Dorsolateral prefrontal cortex (tissue), 122 donors: ENCODE measurements at places on chromosomes 3 and 15.
A peak's percentile ranks its signal among the peaks of the same experiment; 100 is the strongest.

DNA sequence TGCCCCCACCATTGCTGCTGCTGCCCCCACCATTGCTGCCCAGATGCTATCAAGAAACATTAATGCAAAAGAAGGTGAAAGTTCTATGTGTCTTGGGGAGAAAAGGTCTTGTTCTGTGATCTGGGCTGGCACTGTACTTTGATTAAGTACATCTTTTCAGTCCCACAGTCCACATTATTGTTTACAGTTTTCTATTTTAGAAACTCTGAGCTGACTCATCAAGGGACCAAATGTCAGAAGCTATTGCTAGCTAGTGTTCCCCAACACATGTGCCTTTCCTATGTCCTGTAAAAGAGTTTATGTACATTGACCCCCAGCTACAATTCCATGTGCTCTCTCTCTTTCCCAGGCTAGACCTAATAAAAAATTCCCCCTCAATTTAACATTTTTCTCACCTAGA lies 264.7 kb upstream of the NECTIN3 start:
- no peak for DNase-seq

DNA sequence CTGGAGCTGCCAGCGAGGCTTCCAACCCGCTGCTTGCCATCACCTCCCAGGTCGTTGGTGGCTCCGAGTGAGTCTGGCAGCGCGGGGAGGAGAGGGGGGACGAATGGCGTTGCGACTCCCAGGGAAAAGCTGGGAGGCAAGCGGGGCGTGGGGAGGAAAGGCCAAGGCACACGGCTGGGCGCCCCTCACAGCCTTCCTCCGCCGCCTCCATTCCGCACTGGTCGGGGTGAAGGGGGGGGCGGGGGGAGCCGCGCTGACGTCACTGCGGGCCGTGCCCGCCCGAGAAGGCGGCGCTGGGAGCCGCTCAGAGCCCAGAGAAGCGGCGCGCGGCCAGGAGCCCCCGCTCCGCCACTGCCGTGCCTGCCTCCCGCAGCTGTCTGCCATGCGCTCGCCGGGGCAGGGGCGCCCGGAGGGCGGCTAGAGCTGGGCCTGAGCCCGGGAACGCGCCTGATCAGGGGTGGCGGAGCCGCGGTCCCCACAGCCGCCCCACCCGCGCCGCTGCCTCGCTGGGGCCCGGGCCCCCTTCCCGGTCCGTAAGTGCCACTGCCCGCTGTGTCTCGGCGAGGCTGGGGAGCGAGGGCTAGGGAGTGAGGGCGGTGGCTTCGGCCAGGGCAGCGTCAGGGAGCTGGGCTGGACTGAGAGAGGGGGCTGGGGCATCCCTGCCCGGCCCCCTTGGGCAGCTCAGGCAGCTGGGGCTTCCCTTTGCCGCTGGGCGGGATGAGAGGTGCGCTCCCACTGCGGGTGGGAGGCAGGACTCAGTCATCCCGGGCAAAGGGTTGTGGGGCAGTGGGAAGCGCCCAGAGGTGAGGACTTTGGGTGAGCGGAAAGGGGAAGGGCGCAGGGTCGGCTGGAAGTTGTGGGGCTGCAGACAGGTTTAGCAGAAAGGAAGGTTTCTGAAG lies 27.8 kb upstream of the POLG start:
- DNase-seq: no peak

GRCh38 chr3:8110966-8111798 lies 390.4 kb upstream of the LMCD1 start:
- DNase-seq: peak; percentile 53

- no peak for DNase-seq
Measured at GRCh38 chr3:27878014-27878383, 155.9 kb upstream of the EOMES start.

DNA sequence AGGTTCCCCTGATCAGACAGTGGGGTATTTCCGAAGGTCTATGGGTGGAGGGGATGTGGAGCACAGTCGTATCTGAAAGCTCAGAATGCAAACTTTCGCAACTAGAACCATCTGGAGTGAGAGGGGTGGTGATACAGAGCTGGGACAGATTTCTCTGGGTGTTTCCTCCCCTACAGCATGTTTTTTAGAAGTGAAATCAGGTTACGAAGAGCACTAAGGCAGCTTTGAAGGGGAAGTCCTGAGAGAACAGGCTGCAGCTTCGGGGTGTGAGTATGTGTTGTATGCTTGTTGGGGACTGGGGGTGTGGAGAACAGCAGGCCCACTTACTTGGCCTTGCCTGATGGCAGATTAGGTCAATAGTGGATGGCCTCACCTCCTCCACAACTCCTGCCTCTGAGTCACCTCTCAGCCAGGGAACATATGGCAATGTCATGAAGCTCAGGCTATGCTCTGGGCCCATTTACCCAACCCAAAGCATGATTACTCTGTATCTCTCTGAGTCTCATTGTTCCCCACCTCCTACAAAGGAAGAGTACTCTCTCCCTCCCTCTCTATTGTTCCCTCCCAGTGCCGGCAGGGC lies 107.2 kb upstream of the RASGRP1 start:
- DNase-seq: no peak

GRCh38 chr3:8739757-8740504 lies 6.3 kb downstream of the CAV3 start:
- no peak for DNase-seq

DNA sequence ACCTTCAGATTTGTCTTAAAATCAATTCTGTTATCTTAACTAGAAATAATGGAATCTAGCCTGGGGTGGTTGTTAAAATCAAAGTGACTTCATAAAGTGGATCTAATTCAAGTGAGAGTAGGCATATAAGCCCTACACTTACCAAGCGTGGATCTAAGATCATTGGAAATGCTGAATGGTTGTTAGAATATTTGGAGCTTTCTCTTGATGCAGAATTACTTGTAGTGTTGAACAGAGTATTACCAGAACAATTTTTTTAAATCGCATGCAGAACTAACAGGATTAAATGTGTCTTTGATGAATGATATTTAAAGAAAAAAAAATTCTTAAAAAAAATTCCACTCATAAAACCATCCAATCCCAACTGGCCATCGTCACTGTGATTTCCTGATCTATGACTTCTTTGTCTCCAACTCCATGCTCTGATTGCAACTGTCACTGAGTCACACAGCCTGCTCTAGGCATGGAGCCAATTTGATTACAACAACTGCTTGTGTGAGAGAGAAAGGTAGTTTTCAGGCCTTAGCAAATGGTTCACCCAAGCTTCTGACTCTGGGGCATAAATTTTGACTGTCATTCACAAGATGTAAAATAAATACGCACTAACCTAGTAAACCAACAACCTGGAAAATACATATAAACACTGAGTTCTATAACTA lies 25.9 kb upstream of the SPRED1 start:
- no peak for DNase-seq

- DNase-seq: no peak
Measured at GRCh38 chr3:32919920-32920319, 31.5 kb upstream of the CCR4 start.

DNA sequence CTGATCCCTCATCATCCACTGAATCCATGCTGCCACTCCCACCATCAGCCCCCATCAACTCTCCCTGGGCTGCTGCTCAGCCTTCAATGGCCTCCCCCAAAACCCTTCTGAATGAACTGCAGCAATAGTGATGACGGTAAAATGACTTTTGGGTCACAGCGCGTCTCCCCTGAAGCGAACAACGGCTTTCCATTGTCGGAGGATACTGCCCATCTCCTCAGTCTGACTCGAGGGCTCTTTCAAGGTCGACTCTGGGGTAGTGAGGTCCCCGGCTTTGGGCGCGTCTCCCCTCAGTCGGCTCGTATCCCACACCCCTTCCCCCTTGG lies 57.2 kb upstream of the ZBTB38 start:
- no peak for DNase-seq

DNA sequence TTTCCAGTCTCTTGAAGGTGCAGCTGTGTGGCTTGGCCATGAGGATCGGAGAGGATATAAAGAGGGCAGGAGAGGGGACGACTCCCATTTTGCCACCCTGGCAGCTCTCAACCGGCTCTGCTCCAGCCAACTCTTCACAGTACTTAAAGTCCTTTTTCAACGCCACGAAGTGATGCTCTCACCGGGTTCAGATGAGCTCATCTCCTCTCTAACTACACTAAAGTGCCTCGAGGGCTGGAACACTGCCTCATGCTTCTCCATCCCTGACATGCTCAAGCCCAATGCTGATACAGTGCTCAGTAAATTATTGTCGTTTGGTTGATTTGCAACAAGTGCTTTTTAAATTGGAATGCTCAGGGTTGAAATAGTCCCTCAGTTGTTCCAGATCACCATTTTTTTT lies 97.8 kb downstream of the GTPBP8 start:
- DNase-seq: no peak

DNA sequence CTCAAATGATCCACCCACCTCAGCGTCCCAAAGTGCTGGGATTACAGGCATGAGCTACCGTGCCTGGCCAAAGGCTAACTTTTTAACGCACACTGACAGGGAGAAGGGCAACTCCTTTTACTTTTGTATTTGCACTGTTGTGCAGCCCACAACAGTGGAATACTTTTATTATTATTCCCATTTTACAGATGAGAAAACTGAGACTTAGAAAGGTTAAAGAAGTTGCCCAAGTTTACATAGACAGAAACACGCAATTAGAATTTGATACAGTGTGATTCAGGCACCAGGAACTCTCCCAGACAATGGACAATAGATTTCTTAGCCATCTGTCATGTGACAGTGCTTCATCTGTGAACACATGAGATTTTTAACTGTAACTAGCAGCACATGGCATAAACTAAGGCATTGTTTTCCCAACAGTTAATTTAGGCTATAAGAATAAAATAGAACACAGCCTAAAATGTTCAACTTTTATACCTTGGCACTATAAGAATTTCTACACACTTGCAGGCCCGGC lies 18.8 kb downstream of the STAG1 start:
- DNase-seq: no peak

GRCh38 chr3:25426408-25426807 lies 1.7 kb upstream of the RARB start:
- DNase-seq: no peak

- DNase-seq: no peak
Measured at GRCh38 chr3:16124636-16125035, 49.8 kb upstream of the GALNT15 start.

DNA sequence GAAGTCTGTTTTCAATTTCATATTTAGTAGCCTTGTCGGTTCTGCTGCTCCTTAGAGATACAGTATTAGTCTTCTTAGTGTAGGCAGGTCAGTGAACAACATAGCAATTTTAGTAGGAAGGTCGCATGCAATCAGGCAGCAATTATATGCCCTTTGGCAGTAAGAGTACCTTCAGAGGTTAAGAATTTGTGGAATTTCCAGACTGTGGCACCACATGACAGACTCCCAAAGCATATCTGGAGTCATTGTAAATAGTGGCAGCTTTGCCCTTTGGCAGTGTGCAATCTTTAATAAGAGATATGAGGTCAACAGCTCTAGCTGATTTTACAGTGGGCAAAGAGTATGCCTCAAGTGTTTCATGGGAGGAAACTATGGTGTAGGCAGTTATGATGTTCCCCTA lies 1532.5 kb upstream of the CADM2 start:
- DNase-seq: no peak

DNA sequence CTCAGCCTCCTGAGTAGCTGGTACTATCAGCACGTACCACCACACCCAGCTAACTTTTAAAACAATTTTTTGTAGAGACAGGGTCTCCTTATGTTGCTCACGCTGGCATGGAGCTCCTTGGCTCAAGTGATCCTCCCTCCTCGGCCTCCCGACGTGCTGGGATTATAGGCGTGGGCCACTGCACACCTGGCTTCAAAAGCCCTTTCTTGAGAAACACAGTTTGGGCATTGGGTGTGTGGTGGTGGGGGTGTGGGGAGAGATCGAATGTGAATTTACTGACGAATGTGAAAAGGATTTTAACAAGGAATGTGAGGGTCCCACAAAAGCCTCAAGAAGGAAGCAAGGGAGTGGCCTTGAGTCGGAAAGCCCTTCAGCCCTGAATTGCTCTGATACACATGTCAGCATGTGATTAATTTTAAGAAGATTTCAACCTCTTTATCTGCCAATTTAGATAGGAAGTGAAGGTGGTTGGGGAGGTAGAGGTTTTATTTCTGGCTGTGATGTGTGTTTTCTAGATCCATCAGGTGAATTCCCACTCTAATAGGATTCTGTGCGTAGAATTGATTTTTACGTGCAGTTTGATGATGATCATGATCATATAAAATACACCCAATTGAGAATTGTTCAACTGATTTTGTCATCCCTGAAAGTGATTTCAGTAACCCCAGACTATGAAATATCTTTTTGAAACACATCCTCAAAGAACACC lies 1.1 kb downstream of the CCR4 start:
- no peak for DNase-seq

GRCh38 chr15:68488290-68488689 lies 56.3 kb upstream of the ITGA11 start:
- DNase-seq: no peak

DNA sequence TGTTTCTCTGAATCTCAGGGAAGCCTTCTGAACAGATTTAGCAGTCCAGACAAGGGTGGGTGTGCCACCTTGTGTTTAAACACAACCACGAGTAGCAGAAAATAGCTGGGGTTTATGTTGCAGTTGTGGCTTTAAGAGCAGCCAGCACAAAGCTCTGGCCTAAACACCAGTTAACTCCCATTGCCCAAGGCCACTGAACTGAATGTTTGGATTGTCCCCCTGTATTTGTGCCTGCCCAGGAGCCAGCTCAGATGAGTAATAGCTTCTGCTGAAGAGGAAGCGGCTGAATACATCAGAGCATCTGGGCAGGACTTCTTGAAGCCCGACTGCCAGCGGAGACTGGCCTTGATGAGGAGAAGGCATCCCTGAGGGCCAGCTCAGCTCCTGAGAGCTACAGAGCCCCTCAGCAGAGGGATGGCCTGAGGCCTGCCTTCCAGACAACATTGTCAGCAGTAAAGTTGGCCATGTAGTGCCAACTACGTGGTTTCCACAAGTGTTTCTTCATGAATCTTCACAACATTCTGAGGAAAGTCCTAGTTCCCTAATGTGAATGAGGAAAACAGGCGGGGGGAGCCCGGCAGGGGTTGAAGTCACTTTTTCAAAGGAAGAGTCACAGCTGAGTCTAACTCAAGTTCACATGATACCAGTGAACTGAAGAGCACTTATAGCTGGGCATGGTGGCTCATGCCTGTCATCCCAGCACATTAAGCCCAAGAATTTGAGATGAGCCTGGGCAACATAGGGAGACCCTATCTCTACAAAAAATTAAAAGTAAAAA lies 65.8 kb upstream of the ZBTB38 start:
- DNase-seq: no peak

DNA sequence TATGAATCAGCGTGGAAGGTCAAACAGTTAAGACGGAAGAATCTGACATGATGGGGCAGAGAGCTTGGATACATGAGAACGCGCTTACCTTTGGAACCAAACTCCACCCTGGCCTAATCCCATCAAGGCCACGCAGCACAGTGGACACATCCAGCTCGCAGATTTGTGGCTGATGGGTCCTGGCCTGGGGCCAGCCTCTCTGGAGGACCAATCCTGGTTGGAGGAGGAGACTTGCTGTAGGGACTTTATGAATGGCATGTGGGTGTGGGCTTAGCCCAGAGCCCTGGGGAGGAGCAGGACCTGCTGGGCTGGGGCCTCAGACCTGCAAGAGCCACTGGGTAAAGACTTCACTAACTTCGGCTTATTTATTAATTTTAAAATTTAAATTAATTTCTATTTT lies 73.4 kb upstream of the ANKRD34C start:
- DNase-seq: no peak

DNA sequence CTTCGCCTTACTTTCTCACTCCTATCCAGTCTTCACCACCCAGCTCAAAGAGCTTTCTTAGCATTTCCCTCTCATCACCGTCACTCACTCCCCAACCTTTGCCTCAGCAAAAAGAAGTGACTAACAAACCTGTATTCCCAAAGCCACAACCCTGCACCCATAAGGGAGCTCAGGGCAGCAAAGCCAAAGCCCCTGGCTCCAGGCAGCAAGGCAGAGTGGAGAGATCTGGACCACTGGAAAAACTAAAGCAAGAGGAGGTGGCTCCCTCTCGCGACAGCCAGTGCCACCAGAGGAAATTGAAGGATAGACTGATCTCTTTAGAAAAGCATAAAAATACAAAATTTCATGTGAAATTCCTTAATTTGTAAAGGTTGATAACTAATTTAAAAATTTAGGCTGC lies 25.1 kb upstream of the CDCP1 start:
- no peak for DNase-seq
